ENCODE measurements at places on chromosomes 2 and 18. TPM values are rescaled to one million over a fixed set of nuclear protein-coding genes. Genes with fewer than 3 reads are reported as not detected.

- DNase-seq = no peak
Measured at GRCh38 chr2:120272763-120273481, 20.3 kb downstream of the RALB start.

- DNase-seq = peak; percentile 47
Measured at GRCh38 chr2:233473386-233473791, 93.2 kb downstream of the USP40 start.

GRCh38 chr2:67258122-67258521 is 139.0 kb upstream of the ETAA1 start:
- no peak for DNase-seq

GRCh38 chr18:63951302-63951705 is 2.2 kb downstream of the HMSD start:
- DNase-seq = no peak

DNA sequence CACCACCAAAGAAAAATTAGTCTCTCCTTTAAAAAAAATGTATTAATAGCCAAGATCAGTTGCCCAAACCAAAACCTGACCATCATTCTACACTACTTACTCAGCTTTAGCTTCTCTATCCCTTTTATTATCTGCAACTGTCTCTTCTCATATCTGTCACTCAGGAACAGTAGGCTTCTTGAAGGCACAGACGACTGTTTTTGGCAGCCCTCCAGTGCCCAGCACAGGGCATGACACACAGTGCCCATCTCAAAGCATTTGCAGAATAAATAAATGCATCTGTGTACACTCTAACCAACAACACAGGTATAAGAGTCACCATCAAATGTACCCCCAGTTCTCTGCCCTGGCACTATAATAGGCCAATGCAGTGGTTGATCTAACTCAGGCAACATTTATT is 117.2 kb downstream of the UXS1 start:
- DNase-seq = no peak

GRCh38 chr2:237747189-237747588 is 51.4 kb upstream of the RBM44 start:
- DNase-seq = no peak

DNA sequence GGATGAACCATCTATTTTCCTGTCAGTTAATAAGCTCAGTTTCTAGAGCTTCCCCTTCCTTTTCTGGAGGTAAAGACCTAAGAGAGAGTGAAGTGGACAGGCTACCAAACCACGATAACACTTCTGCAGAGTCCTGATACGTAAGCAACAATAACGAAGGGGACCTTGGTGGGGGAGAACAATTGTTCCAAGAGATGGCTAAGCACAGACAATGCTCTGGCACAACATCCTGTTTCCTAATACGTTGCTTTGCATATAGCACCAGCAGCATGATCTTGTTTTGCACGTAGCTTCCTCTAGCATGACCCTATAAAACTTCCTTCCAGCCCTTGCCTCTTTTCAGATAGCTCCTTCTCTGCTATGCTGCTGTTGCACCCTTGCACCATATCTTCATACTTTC is 247.3 kb downstream of the RAD51AP2 start:
- no peak for DNase-seq

DNA sequence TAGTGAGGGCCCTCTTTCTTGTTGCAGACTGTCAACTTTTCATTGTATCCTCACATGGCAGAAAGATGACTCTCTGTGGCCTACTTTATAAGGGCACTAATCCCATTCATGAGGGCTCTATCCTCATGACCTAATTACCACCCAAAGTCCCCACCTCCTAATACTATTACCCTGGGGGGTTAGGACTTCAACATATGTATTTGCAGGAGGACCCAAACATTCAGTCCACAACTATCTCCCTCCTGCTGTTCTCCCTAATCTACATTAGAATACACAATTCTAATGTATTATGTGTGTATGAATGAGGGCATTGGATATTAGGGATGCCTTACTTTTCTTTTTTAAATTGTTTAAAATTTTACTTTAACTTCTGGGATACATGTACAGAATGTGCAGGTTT is 246.0 kb upstream of the TANK start:
- no peak for DNase-seq

GRCh38 chr2:37541516-37541915 is 129.9 kb downstream of the CDC42EP3 start:
- DNase-seq = no peak

DNA sequence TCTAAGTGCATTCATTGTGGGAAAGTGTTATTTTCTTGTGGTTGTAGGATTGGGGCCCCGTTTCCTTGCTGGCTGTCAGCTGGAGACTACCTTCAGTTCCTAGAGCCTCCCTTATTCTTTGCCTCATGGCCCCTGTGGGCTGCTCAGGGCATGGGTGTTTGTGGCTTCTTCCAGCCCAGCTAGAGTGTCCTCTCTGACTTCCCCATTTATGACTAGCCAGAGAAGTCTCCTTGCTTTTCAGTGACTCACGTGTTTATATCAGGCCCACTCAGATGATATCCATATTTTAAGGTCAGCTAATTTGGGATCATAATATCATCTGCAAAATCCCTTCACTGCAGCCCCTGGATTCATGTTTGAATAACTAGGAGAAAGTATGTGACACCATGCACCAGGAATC is 62.8 kb downstream of the DTNA start:
- no peak for DNase-seq

GRCh38 chr2:67295406-67295805 is 101.7 kb upstream of the ETAA1 start:
- DNase-seq = no peak

- no peak for DNase-seq
Measured at GRCh38 chr2:105032476-105032875, 5.4 kb upstream of the MRPS9 start.

Gene ANKRD30BL
- total RNA-seq = not detected

Gene STK39
- total RNA-seq = 19.0 TPM

Gene MDH1B
- total RNA-seq = 1.9 TPM

Gene CABYR
- 1.5 TPM for total RNA-seq

Gene PMAIP1
- 1.2 TPM for total RNA-seq

Gene GPN1
- 17.9 TPM for total RNA-seq

Gene MBD5
- 72.5 TPM for total RNA-seq

Gene RFTN2
- 47.7 TPM for total RNA-seq

Gene NEDD4L
- total RNA-seq = 30.9 TPM

Measured in sciatic nerve (tissue), 2 donors.